ENCODE measurements at places on chromosomes 2 and 18. TPM values are rescaled to one million over a fixed set of nuclear protein-coding genes. Genes with fewer than 3 reads are reported as not detected.

Gene IL36A
- not detected for polyA plus RNA-seq

GRCh38 chr2:74250189-74250631 is 51.8 kb downstream of the MTHFD2 start:
- H3K4me3 ChIP-seq = no peak overlapping the region
- no peak overlapping the region for H3K27ac ChIP-seq
- no peaks in the 10 kb centered on the region for H3K4me1 ChIP-seq

- H3K27me3 ChIP-seq = no peaks in the 10 kb centered on the region
- no peaks in the 10 kb centered on the region for H3K4me1 ChIP-seq
- peak overlapping the region; percentile 91 for H3K27ac ChIP-seq
- DNase-seq = no peak
- H3K4me3 ChIP-seq = no peak overlapping the region
- no peaks in the 10 kb centered on the region for H3K36me3 ChIP-seq
These were observed 304.8 kb downstream of the CDCA7 start for GRCh38 chr2:173659509-173659908.

GRCh38 chr2:136399667-136400289 is 281.8 kb upstream of the CXCR4 start:
- no peaks in the 10 kb centered on the region for H3K4me1 ChIP-seq
- H3K27ac ChIP-seq = no peak overlapping the region
- no peaks in the 10 kb centered on the region for H3K27me3 ChIP-seq

DNA sequence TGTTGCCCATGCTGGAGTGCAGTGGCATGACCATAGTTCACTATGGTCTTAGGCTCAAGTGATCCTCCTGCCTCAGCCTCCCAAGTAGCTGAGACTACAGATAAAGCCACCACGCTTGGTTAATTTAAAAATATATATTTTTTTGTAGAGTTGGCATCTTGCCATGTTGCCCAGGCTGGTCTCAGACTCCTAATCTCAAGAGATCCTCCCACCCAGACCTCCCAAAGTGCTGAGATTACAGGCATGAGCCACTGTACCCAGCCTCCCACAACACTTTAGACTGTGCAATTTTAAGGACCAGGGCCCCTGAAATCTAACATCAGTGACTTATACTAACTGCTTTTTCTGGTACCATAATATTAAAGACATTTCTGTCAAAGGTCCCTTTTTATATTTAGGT is 5.2 kb downstream of the TXNDC2 start:
- no peaks in the 10 kb centered on the region for H3K4me1 ChIP-seq
- no peak for DNase-seq
- no peak overlapping the region for H3K4me3 ChIP-seq
- H3K27me3 ChIP-seq = no peaks in the 10 kb centered on the region

GRCh38 chr18:24763765-24764513 is 303.5 kb downstream of the HRH4 start:
- no peak for DNase-seq
- no peaks in the 10 kb centered on the region for H3K27me3 ChIP-seq
- H3K27ac ChIP-seq = no peak overlapping the region
- H3K36me3 ChIP-seq = no peaks in the 10 kb centered on the region

Gene TTN
- polyA plus RNA-seq = 0.08 TPM

DNA sequence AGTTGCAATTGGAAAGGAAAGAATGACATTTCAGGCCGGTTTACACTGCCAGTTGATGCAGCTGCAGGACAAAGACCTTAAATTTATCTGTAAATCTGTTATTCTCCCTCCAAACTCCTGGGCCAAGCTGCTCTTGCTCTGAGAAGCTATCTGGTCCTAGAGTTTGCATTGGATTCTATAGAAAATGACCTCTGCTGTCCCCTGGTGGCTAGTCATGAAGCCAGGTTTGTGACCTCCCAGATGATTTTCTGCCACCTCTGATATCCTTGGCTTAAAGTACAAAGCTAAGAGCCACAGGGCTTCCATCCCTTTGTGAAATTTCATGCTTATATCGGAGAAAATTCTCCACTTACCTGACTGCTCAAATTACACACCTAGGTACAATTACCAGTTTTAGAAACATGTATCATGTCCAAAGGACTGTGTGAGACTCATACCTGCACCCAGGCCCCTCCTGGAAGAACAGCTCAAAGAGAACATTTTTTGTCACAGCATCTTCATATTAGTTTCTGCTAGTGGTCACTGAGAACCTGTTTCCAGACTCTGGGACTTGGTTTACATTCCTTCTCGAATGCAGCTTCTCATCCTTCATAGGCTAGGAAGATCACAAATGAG is 28.9 kb upstream of the IER3IP1 start:
- peaks cover 16% of the 10 kb centered on the region for H3K4me1 ChIP-seq
- H3K36me3 ChIP-seq = no peaks in the 10 kb centered on the region
- no peaks in the 10 kb centered on the region for H3K27me3 ChIP-seq
- peak; percentile 33 for DNase-seq
- H3K4me3 ChIP-seq = no peak overlapping the region
- H3K27ac ChIP-seq = no peak overlapping the region

Gene ACTG2
- 0.10 TPM for polyA plus RNA-seq

DNA sequence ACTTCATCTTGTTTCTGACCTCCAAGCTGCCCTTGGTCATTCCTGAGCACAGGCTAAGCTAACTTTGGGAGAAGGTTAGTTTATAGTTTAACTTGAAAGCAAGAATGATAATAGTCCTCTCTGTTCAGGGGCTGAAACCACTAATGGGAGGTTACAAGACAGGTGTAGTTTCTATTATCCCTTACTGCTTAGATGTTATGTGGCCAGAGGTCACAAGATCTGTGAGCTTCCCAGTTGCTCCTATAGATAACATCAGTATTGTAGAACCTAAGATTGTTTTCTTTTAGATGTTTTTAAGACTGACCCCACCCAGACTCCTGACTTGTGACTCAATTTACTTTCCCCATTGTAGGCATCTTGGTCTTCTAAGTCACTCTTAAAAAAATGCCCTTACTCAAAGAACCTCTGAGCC is 94.8 kb upstream of the LPIN2 start:
- H3K27me3 ChIP-seq = no peaks in the 10 kb centered on the region
- no peaks in the 10 kb centered on the region for H3K36me3 ChIP-seq
- H3K4me1 ChIP-seq = peaks cover 12% of the 10 kb centered on the region
- no peak for DNase-seq
- H3K27ac ChIP-seq = no peak overlapping the region
- H3K4me3 ChIP-seq = no peak overlapping the region

DNA sequence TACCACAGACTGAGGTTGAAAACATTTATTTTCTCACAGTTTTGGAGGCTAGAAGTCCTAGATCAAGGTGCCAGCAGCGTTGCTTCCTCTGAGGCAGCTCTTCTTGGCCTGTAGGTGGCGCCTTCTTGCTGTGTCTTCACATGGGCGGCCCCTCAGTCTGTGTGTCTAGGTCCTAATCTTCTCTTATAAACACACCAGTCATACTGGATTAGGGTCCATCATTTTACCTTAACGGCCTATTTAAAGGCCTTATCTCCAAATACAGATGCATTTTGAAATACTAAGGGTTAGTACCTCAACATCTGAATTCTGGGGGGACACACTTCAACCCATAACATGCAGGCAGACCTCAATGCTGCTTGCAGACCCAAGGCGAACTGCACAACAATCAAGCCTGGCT is 4.4 kb upstream of the RMC1 start:
- H3K4me3 ChIP-seq = peak overlapping the region; percentile 33
- DNase-seq = peak; percentile 68
- no peaks in the 10 kb centered on the region for H3K27me3 ChIP-seq
- no peaks in the 10 kb centered on the region for H3K4me1 ChIP-seq

DNA sequence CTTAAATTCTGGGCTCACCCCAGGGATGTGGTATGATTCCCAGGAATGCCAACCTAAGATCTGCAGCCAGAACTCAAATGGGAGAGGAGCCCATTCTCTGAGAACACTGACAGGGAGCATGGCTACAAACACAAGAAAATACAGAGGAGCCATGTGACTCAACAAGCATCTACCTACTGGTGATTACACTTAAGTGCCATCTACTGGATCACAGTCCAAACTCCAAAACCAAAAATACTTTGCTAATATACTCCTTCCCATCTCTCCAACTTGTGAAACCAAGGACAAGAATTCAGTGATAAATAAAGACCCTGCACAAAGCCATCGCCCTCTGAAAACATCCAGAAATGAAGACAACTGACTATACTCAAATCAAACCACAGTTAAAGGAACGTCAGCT is 116.9 kb downstream of the NR4A2 start:
- no peak for DNase-seq
- no peak overlapping the region for H3K4me3 ChIP-seq
- H3K4me1 ChIP-seq = no peaks in the 10 kb centered on the region

Gene TTLL4
- 18.6 TPM for polyA plus RNA-seq

GRCh38 chr2:47264143-47264542 is 109.0 kb upstream of the STPG4 start:
- no peak overlapping the region for H3K4me3 ChIP-seq
- H3K4me1 ChIP-seq = peaks cover 20% of the 10 kb centered on the region
- no peaks in the 10 kb centered on the region for H3K27me3 ChIP-seq
- no peaks in the 10 kb centered on the region for H3K36me3 ChIP-seq

Gene FN1
- polyA plus RNA-seq = 1,671 TPM

DNA sequence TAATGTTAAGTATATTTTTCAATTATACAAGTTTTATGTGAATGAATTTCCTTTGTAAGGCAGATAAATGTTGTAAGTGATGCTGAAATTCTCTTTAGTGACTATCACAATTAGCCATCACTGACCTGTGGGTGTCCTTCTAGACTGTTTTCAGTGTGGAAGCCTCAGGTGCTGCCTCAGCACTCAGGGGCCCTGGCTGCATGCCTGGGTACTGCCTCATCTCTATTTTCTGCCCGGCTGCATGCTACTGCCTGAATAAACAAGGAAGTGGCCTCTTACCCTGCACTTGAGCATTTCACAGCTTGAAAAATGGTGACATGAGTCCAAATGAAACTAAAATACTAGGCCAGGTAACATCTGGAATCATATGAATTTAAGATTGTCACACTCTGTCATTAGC is 787.6 kb upstream of the SALL3 start:
- DNase-seq = no peak
- no peaks in the 10 kb centered on the region for H3K36me3 ChIP-seq
- no peaks in the 10 kb centered on the region for H3K4me1 ChIP-seq
- H3K27ac ChIP-seq = no peak overlapping the region
- H3K27me3 ChIP-seq = no peaks in the 10 kb centered on the region

Gene PSMG2
- 36.0 TPM for polyA plus RNA-seq
